ENCODE measurements at places on chromosomes 5 and 9. TPM values are rescaled to one million over a fixed set of nuclear protein-coding genes. Genes with fewer than 3 reads are reported as not detected.

Gene GDA
- 0.84 TPM for total RNA-seq

Gene NDOR1
- total RNA-seq = 12.5 TPM

Gene KCNN2
- 0.15 TPM for total RNA-seq

Gene SKP2
- 24.3 TPM for total RNA-seq

Gene GPBP1
- 40.1 TPM for total RNA-seq

Gene PRLR
- total RNA-seq = not detected
